Activated CD8-positive, alpha-beta memory T cell treated with anti-CD3 and anti-CD28 coated beads for 4 hours (primary cell): ENCODE measurements at places on chromosomes 1 and 21.

GRCh38 chr1:223742856-223743517 is 30.6 kb downstream of the CAPN2 start:
- DNase-seq, result no peak

- DNase-seq, result peak; percentile 33
These were observed 53.0 kb downstream of the IER5 start for GRCh38 chr1:181141431-181141910.

- DNase-seq, result no peak
These were observed 95.1 kb downstream of the GPATCH2 start for GRCh38 chr1:217535601-217536377.

GRCh38 chr1:206787891-206788290 is 15.6 kb upstream of the IL10 start:
- no peak for DNase-seq

DNA sequence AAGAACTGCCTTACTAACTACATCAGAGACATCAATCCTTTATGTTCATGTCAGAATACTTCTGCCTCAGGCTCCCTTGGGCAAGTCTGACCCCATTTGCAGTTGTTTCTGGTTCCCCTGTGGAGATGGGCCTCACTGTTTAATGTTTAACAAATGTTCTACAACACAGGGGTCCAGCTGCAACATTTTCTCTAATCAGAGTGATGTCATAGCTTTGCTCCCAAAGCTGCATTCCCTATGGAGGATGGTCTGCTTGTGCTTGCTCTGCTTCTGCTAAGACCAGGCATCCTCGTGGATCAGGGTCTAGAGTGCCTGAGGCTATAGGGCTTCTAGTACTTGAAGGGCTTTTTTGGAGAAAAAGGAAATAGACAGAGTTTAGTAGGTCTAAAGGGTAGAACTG is 1071.2 kb downstream of the TTLL7 start:
- no peak for DNase-seq
